Stimulated activated CD4-positive, alpha-beta T cell treated with anti-CD3 and anti-CD28 coated beads, TNF-alpha, amount 100 ng/mL, for 1 hour (primary cell): ENCODE measurements at places on chromosomes 3 and 15.

DNA sequence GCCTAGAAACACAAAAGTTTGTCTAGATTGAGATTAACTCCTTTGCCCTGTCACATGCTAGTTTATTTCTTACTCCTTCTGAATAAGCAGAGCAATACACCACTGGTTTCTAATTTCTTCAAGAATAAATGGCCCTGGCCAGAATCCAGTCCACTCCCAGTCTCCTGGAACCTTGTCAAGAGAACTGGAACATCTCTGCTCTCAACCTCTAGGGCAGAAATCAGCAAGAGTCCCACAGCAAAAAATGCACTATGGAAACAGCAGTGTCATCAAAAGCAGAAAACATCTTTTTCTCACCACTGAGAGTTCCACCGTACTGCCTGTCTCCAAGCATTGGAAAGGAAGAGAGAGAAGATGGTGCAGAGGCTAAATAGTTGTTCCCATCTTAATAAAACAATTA lies 35.9 kb upstream of the PPP2R3A start:
- DNase-seq: no peak

DNA sequence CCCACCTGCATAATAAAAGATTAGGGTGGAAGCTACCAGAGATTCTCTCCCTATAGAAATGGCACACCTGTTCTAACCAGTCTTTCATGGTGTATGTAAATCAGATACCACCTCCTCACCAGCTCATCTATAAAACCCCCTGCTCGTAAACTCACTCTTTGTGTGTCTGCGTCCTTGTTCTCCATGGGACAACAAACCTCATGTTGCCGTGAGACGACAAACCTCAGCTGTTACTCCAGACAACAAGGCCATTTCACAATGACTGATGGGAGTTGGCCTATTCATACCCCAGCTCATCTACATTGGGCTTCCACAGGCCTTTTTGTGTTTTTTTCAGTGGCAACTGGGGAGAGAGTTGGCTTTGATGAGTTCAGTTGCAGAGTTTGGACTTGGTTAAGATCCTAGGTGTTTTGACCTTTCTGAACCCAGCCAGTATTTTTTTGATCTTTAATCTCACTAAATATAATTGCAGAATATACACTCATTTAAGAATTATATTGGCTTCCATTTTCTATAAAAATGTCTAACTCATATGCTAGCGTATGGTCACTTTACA lies 96.6 kb upstream of the LRIG1 start:
- DNase-seq: no peak

GRCh38 chr3:183360971-183361624 lies 67.3 kb downstream of the MCF2L2 start:
- no peak for DNase-seq

GRCh38 chr15:95087253-95087609 lies 855.9 kb downstream of the MCTP2 start:
- no peak for DNase-seq

DNA sequence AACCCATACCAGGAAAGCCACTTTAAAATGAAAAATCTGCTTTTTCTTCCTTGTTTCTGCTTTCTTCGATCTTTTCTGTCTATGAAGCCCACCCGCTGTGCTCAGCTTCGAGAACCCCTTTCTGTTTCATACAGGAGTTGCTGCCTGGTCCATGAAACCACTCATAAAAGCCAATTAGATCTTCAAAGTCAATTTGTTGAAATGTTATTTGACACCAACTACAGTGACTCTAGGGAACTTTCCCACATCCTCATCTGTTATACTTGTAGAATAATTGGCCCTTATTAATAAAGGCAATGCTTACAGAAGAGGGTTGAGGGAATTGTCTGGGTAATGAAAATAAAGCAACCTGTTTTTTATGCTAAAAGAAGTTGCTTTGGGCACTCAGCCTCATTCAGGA lies 523.6 kb downstream of the OCA2 start:
- no peak for DNase-seq

DNA sequence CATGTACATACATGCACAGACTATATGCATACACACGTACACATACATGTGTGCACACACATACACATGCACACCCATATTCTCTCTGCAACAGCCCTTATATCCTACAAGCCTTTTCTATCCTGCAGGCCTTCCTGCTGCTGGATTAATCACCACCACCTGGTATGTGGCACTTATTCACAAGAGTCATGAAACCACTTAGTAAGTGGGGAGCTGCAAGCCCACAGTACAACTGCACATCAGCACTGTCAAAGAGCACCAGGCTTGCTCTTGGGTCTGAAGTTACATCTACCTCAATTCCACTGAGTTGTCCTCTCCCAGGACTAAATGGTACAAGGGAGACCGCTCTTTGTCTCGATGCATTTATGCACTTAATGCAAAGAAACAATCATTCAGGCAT lies 233.2 kb downstream of the KLF13 start:
- no peak for DNase-seq

GRCh38 chr15:45107941-45108630 lies 5.9 kb downstream of the DUOX2 start:
- DNase-seq: no peak

GRCh38 chr3:43223670-43224364 lies 62.5 kb upstream of the SNRK start:
- no peak for DNase-seq

GRCh38 chr15:91259077-91259476 lies 159.0 kb downstream of the SV2B start:
- no peak for DNase-seq
